ENCODE measurements at places on chromosomes 2 and 18.

- no peak for DNase-seq
Measured at GRCh38 chr2:124875627-124876244, 850.6 kb downstream of the CNTNAP5 start.

DNA sequence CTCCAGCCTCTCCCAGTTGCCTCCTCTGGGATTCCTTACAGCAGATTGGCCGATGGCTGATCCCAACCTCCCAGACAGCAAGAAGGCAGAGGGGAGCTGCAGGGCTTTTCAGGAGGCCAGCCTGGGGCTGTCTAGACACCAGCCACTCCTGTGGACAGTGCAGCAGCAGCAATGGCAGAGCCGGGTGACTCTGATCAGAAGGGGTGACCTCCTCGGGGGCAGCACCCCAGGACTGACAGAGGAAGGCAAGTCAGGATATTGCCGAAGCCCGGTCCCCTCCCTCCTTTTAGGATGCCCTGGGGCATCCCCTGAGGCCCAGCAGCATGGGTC lies 84.5 kb downstream of the INHBB start:
- DNase-seq, result no peak

DNA sequence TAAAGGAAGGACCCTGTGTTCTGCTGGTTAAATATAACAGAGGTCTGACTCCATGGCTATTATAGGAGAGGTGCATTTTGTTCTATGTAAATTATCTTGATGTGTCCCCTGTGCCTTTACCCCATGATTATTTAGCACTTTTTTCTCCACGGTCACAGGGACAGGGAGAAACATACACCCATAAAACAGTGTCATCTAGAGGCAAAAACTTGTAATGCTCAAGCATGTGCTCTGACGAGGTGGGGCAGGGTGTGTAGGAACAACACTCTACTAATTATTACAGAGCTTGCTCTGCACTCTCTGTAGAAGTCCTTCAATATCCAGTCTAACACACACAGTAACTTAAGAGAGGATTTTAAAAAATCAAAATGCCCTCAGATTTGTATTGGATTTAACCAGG lies 187.9 kb downstream of the NEDD4L start:
- peak; percentile 53 for DNase-seq

GRCh38 chr18:3095921-3096320 lies 83.0 kb upstream of the LPIN2 start:
- no peak for DNase-seq

DNA sequence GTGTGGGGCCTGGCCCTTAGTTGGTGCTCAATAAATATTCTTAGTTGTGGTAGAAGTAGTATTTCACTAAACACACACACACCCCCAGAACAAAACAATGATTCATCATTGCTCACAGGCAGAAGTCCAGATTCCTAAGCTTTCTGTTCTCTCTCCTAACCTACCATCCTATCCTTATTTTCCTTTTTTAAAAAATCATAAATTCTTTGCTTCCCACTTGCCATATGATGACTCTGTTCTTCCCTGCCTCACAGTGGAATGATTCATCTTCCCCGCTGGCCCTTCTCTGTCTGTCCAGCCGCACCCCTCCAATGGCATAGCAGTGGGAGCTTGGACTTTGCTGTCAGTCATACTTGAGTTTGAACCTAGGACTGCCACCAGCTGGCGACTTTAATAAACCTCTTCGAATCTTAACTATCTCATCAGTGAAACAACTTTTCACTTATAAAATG lies 5.2 kb downstream of the EML6 start:
- DNase-seq, result no peak

GRCh38 chr2:24731040-24731439 lies 62.2 kb downstream of the PTRHD1 start:
- no peak for DNase-seq

DNA sequence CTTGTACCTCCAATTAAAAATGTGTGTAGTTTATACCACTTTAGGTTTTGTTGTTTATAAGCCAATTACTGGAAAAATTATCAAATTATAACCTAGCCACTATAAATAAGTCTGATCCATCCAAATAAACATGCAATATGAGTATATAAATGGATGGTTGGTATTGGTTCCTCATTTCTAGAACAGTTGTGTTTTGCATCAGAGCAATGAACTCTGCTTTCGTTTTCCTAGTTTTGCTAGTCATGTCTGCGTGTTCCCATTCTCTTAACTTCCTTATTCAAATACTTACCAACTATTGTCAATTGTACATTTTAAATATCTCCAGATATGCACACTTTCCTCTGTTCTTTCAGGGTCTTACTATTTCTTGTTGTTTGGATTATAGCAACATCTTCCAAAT lies 641.7 kb downstream of the NR4A2 start:
- DNase-seq, result no peak

- no peak for DNase-seq
Measured at GRCh38 chr2:117351396-117351795, 463.1 kb upstream of the DDX18 start.

DNA sequence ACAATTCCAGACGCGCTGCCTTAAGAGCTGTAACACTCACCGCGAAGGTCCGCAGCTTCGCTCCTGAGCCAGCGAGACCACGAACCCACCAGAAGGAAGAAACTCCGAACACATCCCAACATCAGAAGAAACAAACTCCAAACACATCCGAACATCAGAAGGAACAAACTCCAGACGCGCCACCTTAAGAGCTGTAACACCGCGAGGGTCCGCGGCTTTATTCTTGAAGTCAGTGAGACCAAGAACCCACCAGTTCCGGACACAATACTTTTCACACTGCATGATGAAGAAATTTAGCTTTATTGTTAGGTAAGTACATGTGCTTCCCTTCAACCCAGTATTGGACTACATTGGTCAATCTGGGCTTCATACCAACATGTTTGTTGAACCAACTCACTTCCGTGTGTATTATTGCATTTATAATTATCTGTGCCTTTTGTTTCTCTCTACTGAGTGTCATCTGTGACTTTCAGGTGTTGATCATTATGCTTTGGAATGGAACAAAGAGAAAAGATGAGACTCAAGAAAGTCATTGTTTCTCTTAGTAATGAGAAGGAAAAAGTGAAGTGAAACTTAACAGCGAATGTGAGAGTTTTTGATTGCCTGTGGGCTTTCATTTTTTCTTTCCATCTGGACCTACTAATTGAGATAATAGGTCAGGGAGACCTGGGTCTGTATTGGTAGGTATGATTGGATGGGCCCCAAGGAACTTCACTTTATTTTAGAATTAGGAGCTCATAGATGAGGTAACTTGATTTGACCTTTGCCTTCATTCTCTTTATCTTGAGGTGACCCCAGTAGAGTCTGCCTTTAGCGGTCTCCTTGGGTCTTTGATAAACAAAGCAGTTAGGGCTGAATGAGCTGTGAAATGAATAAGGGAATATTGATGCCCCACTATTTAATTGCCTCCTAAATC lies 76.1 kb upstream of the CAVIN2 start:
- DNase-seq, result no peak

- no peak for DNase-seq
Measured at GRCh38 chr2:226738191-226738820, 61.3 kb downstream of the IRS1 start.

- DNase-seq, result no peak
Measured at GRCh38 chr2:189485146-189485545, 43.9 kb downstream of the WDR75 start.

GRCh38 chr2:230773039-230773773 lies 60.6 kb downstream of the CAB39 start:
- DNase-seq, result peak; percentile 43

DNA sequence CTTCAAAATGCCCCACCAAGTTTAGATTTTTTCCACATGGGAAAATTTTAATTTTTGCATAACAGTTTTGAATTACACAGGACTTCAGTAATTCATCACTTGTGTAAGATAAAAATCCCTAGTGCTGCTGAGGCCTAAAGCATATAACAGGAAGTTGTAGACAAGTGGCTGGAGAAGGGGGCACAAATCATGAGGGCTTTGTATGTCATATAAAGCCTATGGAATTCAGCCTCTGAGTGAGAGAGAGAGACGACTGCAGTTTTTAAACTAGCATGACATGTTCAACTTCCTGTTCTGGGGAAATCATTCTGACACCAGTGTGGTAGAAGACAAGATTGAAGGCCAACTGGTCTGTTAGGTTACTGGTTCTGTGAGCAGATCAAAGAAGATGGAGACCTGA lies 187.3 kb upstream of the CHST9 start:
- no peak for DNase-seq

DNA sequence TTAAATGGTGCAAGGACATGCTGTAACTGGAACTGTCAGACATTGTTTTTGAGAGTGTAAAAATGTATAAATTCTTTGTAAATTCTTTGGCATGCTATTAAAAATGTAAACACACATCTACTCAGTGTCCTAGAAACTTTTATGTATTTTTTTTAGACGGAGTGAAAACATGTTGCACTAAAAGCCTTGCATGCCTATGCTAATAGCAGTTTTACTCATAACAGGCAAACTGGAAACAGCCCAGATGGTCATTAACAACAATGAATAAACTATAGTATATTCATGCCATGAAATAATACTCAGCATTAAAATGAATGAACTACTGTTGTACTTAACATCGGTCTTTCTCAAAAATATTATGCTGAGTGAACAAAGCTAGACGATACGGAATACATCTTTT lies 954.8 kb upstream of the DDX18 start:
- no peak for DNase-seq

DNA sequence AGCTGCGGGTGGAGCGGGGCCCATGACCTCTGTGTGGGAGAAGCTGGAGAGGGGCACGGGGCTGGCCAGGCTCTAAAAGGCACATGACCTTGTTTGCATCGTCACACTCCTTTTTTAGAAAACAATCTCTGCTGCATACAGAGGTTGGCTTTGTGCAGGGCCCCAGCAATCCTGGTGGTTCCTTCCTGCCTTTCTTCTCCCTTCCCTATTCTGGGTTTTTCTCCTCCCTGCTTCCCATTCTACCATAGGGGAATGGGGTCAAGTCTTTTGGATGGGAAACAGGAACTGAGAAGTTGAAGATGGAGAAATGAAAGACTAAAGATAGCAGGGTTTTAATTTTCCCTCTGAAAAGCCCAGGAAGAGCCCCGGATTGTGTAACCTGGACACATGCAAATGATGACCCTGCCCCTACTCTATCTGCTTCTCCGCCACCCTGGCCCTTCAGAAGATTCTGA lies 53.9 kb downstream of the ASAP2 start:
- no peak for DNase-seq
